ENCODE measurements at places on chromosomes 2 and 18.

GRCh38 chr2:113223813-113224212, 50.0 kb downstream of the PSD4 start:
- no peak for DNase-seq

- DNase-seq: peak; percentile 76
Observed at GRCh38 chr2:162002623-162003235, 71.3 kb downstream of the DPP4 start.

DNA sequence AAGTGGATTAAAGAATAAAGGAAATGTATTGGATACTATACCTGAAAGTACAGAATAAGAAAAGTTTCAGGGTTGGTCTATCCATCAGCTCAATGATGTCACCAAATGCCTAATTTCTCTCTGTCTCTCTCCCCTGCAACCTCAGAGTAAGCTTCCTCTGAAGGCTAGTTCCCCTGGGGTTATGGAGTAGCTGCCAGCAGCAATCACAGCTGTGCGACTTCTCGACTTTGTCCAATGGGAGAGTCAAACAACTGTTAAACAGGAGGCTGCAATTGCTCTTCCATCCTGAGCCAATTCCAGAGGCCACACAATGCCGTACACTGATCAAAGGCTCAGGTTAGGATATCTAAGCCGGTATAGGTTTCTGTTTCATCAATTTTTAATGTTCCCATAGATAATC, 95.3 kb upstream of the FANCL start:
- DNase-seq: peak; percentile 19

DNA sequence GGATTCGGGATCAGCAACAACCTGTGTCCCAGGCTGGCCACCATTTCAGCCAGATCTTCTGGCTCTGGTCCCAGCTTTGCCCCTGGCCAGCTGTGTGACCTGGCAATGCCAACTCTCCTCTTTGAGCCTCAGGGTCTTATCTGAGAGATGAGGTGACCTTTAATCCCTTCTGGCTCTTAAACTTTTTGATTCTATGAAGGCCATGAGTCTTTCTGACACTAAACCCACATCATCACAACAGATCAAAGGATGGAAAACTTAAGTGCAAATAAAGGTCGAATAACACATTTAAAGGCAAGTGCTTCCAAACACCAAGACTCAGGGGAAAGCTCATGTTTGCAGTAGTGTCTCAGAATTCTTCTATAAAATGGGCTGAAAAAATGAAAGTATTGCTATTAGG, 491.8 kb upstream of the NRP2 start:
- DNase-seq: no peak

DNA sequence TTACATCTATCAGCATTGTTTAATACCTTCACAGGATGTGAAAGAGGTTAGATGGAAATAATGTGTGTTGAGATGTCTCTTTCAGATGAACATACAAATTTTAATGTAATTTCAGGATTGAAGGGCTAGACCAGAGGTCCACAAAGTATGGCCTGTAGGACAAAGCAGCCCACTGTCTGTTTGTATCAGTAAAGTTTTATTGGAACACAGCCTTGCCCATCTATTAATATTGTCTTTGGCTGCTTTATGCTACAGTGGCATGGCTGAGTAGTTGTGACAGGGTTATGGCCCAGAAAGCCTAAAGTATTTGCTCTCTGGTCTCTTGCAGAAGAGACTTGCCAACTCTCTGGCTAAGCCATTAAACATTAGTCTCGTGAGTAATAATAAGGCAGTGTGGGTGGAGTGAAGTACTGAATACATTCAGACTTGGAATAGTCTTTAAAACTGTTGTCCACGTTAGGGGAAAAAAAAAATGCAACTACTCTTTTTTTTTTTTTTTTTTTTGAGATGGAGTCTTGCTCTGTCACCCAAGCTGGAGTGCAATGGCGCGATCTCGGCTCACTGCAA, 74.5 kb upstream of the NOSTRIN start:
- DNase-seq: no peak

GRCh38 chr2:165886487-165887146, 67.0 kb downstream of the TTC21B start:
- no peak for DNase-seq

GRCh38 chr2:224994242-224994823, 47.9 kb downstream of the DOCK10 start:
- DNase-seq: no peak

GRCh38 chr18:70578480-70578879, 289.6 kb downstream of the SOCS6 start:
- DNase-seq: no peak

DNA sequence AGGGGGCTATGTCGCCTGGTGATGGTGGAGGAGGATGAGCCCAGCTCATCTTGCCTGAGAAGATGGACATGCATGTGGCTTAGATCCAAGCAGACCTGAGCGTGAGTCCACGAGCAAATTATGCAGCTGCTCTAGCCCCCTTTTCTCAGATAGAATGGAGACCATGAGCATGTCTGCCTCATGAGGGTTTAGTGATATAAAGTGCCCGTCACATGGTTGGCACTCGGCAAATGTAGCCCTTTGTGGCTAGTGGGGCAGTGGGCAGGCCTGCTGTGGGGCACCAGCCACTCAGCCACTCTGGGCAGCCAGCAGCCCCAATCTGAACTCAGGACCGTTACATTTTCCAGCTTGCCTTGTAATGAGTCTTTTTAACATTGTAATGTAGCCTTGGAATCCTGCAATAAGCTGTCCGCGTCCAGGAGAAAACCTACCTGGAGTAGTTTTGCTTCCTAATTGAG, 92.1 kb upstream of the HS6ST1 start:
- no peak for DNase-seq

- DNase-seq: no peak
Observed at GRCh38 chr2:48406794-48407349, 123.1 kb upstream of the STON1 start.

- no peak for DNase-seq
Observed at GRCh38 chr18:31684279-31685096, at the start of gene B4GALT6. Gene B4GALT6, minus strand, starts transcription at chr18:31684581. Its CDS starts 155 bp downstream, at chr18:31684426.

DNA sequence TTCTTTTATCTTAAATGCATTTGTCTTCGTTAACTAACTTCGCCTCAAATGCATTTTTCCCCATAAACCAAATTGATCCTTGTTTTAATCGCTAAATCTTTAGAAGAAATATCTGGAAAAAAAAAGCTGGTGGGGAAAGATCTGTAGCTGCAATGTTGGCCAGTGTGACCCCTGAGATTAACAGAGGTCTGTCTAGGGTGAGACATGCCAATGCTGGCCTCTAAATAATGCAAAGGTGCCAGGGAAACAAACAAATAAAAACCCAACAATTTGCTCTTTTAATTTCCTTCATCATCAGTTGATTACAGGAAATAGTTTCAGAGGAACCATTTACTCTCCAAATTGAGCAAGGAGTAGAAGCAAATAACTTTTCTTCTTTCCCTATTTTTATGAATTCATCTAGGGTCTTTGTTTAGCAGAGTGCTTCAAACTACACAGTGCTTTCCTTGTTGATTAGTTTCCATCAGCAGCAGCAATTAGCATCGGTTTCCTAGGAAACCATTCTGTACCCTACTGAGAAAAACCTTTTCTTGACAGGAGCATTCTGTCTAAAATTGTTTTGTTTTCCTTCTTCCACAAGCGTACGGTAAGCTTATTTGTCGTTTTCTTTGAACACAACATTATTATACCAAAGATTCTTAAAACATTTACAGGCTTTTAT, 100.5 kb upstream of the UNC80 start:
- DNase-seq: no peak

DNA sequence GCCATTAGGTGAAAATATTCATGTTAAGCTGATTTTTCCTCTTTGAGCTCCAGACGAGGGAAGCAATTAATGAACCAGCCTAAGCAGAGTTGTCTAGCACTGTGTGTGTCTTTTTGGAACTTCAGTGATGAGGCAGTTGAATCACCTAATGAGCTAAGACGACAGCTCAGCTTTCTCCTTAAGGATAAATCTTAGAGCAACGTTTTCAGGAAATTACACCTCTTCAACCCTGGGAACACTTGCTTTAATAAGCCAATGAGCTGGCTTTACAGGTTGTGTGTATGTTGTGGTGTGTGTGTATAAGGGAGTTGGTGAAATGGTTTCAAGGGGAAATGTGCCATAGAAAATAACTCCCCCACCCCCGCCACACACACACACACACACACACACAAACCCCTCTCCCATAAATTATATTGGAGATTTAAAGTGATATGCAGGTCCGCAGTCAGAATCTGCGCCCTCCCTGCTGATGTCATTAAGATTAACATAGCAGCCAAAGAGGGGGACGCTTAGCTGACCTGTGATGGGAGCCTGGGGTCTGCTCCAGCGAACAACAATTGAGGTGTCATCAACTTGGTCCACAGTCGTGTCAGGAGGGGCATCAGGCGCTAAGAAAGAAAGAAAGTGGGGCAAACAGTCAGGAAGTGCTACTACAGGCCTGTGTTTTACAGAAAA, 28.1 kb downstream of the FN1 start:
- no peak for DNase-seq

DNA sequence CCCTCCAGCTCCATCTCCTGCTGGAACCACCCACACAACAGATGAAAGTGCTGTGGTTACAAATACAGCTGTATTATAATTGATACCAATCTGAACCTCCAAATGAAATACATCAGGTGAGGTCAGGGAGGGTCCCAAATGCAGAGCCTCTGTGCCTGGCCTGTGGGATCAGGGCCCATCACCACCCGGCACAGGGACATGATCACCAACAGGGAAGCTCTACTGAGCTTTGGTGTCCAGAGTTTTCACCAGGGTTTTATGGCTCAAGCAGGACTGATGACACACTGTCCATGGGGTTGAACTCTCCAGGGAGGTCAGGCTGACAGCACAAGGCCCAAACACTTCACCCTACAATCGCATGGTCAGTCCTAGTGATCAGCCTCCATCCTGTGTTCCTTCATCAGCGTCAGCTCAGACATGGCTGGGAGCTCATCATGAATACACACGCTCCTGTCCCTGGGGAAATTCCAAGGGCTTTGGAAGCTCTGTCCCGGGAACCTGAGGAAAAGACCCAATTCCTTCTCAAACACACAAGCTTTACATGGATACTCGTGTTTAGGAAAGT, 3.9 kb upstream of the PXDN start:
- DNase-seq: no peak

- no peak for DNase-seq
Observed at GRCh38 chr2:11798701-11799435, 52.4 kb downstream of the LPIN1 start.

DNA sequence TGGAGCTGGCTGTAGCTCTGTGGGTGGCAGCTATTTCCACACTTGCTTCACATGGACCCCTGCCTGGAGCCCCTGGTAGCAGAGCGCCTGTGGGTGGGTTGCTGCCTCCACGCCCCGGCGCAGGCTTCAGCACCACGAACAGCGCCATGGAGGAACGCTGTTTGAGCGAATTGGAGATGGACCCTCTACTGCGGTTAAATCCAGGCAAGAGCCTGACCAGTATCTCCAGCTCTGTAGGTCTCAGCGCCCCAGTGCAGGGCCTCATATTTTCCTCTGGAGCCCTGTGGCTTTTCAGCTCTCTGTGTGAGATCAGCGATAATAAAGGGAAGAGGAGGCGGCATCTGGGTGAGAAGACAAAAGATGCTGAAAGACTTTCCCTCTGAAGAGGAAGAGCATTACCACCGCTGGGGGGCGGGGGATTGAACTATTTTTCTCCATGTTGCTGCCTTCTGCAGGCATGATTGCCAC, 12.0 kb downstream of the ONECUT2 start:
- DNase-seq: no peak

DNA sequence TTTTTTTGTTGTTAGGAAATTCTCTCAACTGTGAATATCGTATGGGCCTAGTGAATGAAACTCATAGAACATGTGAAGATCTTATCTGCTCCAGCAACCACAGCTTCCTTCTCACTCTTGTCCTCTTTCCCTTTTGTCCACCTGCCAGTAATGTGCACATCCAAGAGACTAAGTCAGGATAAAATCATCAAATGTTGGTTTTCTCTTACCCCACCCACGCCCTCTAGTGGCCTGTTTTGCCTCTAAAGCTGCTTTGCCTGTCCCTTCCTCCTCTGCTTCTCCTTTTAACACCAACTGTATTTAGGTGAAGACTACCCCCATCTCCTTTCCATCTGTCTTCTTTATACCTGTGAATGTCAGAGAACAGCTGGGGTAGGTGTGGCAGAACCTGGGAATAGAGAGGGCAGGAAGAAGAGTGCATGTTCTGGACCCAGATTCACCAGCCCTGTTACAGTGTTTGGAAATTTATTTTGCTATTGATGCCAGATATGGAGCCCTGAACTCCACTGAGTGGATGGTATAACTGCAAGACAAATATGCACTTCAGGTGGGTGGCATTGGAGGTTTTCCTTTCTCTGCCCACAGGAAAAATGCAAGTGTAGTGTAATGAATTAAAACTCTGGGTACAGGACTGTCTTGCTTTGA, 8.4 kb upstream of the MGAT5 start:
- DNase-seq: peak; percentile 37

DNA sequence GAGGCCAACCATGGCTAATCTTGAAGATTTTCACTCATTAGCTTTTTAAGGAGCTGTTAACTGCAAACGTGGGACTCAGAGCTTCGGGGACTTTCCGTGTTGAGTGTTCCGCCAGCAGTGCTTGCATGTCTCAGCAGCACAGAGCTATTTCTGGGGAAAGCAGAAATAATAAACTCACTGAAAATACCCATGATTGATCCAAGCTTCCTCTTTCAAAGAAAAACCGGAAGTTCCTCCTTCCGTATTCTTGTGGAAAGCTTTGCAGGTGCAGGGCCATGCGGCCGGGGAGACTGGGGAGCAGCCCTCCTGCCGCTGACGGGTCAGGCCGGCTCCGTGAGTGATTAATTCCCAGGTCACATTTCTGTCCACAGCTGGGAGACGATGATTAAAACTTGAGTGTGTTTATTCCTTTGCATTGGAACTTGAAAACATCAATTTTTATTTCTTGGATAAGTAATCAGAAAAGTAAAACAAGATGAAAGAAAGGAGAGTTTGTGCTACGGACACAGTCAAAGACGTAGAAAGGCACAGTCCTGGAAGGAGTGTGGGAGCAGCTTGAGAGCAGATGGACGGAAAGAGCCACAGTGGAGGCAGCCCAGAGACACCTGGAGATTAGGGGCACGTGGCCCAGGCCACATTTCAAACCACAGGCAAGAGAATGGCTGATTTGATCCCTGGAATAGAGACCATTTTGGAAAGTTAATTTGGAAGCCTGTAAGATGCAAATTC, 54.2 kb upstream of the CTDP1 start:
- DNase-seq: no peak

DNA sequence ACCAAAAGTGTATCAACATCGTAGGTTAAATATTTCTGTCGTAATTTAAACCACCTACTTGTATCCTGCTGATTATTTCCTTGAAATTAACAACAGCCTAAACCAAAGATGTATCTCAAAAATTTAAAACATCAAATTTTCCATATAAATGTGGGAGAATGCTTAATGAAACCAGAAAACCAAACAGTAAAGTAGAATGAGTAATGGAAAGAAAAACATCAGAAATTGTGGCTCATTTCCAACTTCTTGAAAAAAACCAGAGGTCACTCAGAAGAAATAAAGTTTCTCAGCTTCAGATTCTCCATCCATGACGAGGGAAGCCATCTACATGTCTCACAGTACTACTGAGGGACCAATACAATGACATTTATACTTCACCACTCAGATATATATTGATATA, 296.5 kb downstream of the NOL4 start:
- no peak for DNase-seq

- no peak for DNase-seq
Observed at GRCh38 chr2:144464730-144465129, 55.2 kb downstream of the ZEB2 start.

- no peak for DNase-seq
Observed at GRCh38 chr2:79993144-79993543, 311.4 kb downstream of the LRRTM1 start.

- no peak for DNase-seq
Observed at GRCh38 chr2:7844414-7844965, 837.4 kb upstream of the ID2 start.

All from NCI-H446 treated with DMSO at 0.1 percent for 48 hours (cell line).